Activated naive CD4-positive, alpha-beta T cell treated with anti-CD3 and anti-CD28 coated beads, Interleukin-2, amount 50 U/mL, for 16 hours (primary cell): ENCODE measurements at places on chromosomes 1 and 21.

DNA sequence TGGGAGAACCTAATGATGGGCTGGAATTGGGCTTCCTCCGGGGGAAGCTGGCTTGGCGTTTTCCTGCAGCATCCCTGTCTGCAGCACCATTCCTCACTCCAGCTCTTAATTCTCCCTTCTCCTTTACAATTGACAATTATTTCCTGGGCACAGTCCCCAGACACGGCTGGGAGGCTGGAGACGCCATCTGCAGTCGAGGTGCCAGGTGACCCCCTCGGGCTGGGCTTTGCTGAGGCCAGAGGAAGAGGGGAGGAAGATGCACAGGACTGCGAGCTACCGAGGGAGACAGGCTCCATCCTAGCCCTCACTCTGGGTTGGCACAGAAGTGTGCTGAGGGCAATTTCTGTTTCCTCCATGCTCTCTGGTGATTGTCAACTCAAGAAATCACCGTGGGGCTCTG, 453.8 kb downstream of the PTPRU start:
- no peak for DNase-seq

GRCh38 chr1:154751690-154752089, 118.4 kb downstream of the KCNN3 start:
- DNase-seq: no peak

DNA sequence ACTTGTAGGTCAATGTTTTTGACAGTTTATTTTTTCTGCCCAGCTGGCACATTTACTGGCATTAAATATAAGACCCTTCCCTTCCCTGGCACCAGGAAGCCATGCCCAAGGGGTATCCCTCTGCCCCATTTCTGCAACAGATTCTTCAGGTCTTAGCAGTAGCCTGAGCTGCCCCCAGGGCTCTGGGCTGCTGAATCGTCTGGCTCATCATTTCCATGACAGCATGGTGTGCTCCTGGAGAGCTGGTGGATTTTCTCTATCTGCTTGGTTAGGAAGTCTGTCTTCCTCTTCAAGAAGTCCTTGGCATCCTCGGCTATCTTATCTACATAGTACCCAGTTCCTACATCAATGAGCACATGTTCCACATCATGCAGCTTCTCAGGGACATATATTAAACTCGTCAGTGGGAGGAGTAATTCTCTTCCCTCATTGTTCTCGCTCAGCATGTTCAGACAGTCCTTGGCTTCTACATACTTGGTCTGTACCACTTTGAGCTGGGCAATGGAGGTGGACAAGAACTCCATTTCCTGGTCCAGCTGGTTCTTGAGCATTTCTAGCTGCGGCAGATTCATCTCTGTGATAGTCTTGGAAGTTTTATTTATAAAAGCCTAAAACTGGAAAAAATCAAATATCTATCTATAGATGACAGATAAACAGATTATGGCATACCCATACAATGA, 23.5 kb downstream of the MIA3 start:
- DNase-seq: no peak

DNA sequence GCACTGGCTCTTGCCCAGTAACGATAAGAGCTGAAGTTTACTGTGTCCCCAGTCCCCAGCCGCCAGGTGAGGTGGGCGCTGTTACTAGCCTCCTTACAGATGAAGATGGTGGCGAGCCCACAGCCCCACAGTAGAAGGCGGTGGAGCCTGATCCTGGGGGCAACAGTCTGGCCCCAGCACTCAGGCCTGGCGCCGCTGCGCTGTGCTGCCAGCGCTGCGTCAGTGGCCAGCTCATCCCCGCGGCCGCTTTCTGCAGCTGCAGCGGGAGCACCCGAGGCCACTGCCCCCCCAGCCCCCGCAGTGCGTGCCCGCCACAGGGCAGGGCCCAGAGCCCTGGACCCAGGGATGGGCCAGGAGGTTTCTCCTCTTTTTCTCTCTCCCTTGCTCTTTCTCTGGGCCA, 13.3 kb downstream of the H6PD start:
- no peak for DNase-seq

- peak; percentile 40 for DNase-seq
Observed at GRCh38 chr1:154407198-154408091, 2.3 kb downstream of the IL6R start.

- DNase-seq: no peak
Observed at GRCh38 chr1:202007304-202007703, 3.1 kb upstream of the ELF3 start.

DNA sequence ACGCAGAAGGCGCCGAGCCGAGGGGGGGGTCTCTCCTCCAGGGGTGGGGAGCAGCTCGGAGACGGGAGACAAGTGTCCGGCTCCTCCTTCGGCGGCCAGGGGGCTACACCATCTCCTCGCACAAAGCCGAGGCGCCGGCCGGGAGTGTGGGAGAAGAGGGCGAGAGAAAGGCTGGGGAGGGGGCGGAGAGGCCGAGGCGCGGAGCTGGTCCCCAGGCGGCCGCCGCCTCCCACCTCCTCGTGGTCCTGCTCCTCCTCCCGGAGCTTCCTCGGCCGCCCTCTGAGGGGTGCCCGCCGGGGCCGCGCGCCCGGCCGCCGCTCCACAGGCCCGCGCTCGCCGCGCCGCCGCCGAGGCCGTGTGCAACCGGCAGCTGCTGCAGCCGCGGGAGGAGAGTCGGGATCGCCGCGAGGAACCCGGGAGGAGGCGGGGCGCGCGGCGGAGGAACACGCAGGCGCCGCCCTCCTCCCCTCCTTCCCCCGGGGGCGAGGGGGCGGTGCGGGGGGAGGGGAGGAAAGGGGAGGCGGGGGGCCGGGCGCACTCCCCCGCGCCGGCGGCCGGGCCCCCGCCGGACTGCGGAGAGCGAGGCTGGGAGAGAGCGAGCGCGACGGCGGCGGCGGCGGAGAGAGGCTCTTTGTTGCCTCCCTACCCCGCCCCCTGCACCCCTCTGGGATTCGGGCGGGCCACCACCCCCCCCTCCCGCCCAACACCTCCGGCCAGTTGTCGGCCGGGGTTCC, at the start of gene ENAH:
TSS of gene ENAH (minus strand) at position 395 of the 734 bp plus-strand sequence. CDS start 433 bp downstream, outside the sequence.
- peak; percentile 51 for DNase-seq

GRCh38 chr1:171666114-171666769, 13.8 kb upstream of the MYOC start:
- DNase-seq: no peak

- DNase-seq: no peak
Observed at GRCh38 chr1:54180701-54181360, 19.0 kb downstream of the CYB5RL start.

DNA sequence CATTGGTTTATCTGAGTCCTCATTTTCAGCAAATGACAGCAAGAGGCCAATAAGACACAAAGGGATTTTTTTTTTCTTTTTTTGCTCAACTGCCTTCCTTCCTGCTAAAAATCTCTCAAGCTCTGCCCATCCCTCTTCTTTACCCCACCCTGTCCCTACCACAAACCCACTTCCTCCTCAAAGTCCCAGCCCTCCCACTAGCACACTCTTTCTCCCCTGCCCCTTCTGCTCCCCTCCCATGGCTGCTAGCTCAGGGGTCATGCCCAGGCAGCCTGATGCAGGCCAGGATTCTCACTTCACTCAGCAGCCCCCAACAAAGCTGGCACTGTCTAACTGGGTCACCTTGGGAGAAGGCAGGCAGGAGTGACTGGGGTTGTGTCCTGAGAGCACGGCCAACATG, 28.8 kb upstream of the PPP2R5A start:
- DNase-seq: no peak

- no peak for DNase-seq
Observed at GRCh38 chr1:17569200-17570139, 30.0 kb downstream of the ARHGEF10L start.

DNA sequence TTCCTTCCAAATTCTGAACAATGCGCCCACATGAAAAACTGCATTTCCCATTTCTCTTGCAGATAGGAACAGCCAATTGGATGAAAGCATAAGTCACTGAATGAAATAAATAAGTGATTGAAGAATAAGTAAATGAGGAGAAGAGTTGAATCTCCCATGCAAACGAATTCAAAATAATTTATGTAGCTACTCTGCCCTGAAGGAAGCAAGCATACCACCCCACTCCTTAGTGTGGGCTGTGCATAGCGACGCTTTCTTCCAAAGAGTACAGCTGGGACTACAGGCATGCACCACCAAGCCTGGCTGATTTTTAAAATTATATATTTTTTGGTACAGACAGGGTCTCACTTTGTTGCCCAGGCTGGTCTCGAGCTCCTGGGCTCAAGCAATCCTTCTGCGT, 16.5 kb upstream of the RIMKLA start:
- no peak for DNase-seq

GRCh38 chr21:23881783-23882182, 1725.5 kb downstream of the MRPL39 start:
- no peak for DNase-seq
